Ovary (tissue), 10 donors: ENCODE measurements at places on chromosomes 7 and 10. TPM values are rescaled to one million over a fixed set of nuclear protein-coding genes. Genes with fewer than 3 reads are reported as not detected.

Gene PANK1
- 6.2 TPM for total RNA-seq

Gene NOD1
- 29.3 TPM for total RNA-seq

Gene LRRD1
- not detected for total RNA-seq

Gene AGR2
- total RNA-seq = not detected

Gene GPC2
- 5.5 TPM for total RNA-seq

Gene SPDYE9
- not detected for total RNA-seq

DNA sequence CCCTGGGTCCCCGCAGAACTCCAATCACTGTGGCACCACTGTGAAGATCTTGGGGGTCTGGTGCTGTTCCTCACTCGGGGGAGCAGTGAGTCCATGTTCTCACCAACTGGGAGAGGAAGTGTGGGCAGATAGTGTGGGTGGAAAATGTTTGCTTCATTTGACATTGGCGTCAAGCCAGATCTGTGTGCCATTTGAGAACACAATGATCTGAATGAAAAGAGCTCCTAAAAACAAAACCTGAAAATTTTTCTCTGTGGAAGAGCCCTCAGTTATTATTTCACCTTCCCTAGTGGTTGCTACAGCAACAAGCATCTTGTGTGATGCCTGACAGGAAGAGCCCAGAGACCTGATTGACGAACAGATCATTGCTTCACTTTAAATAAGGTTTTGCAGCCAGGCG is 125.6 kb downstream of the VIPR2 start:
- DNase-seq = no peak

DNA sequence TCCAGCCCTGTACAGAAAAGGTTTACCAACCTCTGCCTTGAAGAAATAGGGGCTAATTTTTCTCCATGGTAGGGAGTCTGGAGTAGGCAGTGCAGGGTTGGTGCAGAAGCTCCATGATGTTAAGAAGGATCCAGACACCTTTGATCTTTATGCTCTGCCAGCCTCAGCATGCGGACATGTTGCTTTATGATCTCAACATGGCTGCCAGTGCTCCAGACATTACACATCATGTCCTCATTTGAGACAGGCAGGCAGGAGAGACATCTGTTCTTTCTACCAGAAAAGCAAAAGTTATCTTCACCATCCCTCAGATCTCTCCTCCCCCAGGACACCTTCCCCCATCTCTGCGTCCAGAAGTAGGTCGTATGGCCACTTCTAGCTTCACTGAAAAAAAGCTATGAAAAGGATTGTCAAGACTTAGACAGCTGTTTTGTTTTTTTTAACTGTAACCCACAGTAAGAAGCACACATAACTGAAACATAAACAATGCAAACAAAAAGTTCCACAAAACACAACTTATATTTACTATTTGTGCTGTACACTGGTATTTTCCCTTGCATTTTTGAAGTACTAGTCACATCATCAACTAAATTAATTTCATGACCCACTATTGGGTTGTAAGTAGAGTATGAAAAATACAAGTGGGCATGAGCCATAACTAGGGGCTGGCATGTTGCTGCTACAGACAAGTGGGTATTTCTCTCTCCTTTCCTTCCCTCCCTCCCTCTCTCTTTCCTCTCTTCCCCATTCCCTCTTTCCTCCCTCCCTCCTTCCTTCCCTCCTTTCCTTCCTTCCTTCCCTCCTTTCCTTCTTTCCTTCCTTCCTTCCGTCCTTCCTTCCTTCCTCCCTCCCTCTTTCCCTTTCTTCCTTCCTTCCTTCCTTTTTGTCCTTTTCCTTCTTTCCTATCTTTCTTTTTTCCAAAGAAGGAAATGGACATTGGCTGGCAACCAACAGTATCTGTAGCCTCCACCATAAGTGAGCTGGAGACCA is 2.6 kb upstream of the RASSF4 start:
- no peak for DNase-seq

DNA sequence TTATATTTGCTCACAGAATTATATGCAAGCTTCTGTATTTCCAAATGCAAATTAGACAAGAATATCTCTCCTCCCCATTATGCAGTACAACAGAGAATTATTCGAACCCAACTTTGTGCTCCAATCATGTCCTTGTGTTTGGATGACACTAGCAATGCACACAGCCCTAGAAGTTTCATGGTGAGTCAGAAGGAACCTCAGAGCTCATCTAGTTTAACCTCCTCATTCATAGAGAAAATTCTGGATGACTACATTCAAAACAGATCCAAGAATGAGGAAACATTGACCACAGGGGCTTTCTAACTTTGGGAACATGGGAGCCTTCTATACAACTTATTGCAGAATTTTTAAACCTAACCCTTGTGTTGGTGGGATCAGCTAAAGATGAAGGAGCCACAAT is 12.8 kb upstream of the ARID5B start:
- no peak for DNase-seq

DNA sequence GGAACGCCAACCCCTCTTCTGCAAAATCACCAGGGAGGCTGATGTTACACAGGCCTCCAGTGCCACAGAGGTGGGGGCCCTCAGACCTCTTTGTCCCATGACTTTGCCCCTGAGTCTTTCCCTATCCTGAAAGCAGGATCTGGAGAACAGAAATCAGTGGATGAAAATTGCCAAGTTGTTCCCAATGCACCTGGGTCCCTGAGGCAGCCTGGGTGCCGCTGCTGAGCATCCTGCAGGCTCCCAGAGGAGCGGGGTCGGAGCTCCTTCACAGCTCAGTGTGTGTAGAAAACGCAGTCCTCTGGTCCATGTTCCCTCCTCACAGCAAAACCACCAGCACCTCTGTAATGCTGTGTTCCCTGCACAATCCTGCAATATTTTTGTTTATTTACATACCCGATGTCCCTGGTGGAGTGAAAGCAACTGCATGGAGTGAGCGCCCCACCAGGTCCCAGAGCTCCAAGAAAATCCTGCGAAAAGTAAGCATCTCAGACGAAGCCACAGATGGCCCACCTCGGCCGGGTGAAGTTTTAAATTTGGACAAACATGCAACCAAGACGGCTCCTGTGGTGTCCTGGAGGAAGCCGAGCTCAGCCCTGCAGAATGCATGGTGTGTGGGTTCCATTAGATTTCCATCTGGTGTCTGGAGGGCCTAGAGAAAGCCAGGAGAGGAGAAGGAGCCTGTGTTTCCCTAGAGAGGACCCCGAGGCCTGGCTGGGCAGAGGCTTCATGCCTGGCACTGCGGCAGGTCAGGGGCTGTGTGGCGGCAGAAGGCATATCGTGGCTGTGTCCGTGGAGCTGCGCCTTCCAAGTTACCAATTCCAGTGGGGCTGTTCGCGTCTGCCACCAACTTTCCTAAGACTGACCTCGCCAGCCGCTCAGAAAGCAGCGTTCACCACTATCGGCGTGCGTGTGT is 235.2 kb downstream of the WDR37 start:
- no peak for DNase-seq

DNA sequence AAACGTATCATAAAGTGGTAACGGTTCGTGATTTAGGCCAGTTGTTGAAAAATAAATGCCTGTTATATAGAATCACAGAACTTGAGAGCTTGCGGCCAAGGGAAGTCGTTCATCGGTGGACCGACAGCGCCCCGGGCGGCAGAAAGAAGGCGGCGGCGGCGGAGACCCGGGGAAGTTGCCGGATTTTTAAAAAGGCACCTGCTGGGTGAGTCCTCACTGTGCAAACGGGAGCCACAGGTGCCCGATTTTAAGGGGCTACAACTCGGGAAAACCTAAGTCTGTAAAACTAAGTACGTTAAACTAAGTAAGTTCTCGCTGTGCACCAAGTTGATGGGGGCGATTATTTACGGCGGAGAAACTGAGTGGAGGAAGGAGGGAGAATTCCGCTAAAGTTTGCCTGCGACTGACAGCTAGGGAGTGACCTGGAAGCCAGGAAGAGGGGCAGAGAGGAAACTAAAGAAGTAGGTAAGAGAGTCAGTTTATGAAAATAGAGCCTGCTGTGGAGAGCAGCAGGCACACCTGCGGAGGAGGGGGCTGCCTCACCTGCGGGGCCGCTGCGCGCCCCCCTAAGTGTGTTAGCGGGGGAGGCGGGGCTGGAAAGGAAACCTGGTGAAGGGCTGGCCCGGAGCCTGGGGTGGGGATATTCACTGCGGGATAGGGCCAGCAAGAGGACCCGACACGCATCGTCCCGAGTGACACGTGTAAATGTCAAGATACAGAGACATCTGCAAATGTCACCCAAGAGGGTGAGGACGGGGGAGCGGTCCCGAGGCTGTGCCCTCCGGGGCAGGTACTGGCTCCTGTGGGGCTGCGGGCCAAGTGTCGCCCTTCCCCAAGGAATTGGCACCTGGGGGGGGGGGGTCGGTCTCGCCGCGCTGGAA is 996 bp downstream of the ADAM12 start:
- peak; percentile 80 for DNase-seq

- no peak for DNase-seq
Observed at GRCh38 chr10:127420138-127420684, 128.9 kb upstream of the NPS start.

- no peak for DNase-seq
Observed at GRCh38 chr10:80474941-80475340, 20.8 kb downstream of the TSPAN14 start.

- no peak for DNase-seq
Observed at GRCh38 chr10:30445711-30446110, 11.7 kb downstream of the MAP3K8 start.

DNA sequence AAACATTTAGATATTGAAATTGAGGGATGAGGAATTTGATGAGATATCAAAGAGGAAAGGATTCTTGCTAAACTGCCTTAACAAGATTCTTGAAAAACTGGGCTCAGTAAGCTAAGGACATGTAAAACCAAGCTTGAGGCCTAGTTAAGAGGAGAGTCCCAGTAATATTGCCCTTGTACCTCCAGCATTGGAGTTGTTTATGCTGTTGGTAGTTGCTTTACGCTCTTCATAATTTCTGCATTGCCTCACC is 156.1 kb upstream of the TRIM24 start:
- DNase-seq = no peak

GRCh38 chr7:116173051-116174028 is 37.0 kb upstream of the TES start:
- no peak for DNase-seq

GRCh38 chr10:118383063-118383689 is 41.1 kb upstream of the FAM204A start:
- DNase-seq = no peak

DNA sequence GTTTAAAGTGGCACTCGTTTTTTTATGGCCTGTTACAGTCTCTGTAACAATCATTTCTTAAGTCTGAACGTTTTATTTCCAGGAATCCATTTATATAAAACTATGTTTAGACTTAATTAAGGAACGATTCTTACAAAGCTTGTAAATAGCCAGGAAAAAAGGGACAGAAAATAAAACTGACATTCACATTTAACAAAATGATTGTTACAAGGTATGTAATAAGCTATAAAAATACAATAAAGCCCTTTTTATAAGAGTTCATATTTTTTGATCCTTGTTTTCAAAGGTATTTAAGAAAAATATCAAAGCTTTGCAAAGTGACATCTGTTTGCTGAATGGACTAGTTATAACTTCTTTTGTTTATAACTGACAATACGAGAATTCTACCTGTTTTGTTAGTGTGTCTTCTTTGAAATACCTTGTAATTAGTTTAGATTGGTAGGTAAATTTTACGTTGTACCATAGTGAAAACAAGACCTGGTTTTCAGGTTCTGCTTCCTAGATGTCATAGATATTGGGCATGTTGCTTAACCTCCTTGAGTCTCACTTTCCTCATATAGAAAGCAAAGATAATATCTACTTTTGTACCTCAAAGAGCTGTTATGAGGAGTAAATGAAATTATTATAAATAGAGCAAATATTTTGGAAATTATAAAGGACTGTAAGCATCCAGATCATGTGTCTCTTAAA is 25.8 kb downstream of the BTRC start:
- no peak for DNase-seq

DNA sequence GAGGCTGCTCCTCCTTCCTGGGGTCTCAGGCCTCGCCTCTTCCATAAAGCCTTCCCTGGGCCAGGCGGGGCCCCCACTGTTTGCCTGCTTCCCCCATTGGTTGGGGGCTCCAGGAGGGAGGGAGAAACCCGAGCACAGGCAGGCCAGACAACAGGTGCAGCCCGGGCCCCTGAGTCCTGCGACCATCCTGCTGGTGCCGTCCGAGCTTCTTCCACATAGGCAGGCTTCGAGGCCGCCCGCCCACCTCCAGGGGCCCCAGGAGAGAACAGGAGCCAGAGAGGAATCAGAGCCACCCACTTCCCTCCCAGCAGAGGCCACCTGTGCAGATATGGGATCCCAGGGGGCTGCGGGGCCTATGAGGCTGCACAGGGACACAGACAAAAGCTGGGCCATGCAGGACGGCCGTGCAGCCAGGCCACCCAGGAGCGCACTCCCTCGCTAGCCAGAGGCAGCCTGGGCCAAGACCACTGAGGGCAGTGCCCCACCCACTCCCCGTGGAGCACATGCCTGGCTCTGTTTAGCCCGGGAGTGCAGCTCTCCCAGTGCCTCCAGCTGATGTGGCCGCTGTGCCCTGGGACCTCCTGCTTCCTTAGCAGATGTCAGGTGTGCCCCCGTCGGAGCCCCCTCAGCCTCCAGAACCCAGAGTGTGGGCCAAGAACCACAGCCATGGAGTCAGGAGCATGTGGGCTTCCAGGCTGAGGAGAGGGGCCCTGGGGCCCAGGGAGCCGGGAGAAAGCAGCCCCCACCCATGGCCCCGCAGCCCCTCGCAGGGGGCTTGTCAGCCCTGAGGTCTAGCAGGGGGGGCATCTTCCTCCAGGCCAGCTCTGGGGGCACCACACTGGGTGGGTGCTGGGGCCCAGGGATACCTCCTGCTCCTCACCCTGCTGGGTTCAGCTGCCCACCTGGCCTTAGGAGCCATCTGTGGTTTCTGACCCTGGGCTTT is 59.9 kb upstream of the INPP5A start:
- no peak for DNase-seq

DNA sequence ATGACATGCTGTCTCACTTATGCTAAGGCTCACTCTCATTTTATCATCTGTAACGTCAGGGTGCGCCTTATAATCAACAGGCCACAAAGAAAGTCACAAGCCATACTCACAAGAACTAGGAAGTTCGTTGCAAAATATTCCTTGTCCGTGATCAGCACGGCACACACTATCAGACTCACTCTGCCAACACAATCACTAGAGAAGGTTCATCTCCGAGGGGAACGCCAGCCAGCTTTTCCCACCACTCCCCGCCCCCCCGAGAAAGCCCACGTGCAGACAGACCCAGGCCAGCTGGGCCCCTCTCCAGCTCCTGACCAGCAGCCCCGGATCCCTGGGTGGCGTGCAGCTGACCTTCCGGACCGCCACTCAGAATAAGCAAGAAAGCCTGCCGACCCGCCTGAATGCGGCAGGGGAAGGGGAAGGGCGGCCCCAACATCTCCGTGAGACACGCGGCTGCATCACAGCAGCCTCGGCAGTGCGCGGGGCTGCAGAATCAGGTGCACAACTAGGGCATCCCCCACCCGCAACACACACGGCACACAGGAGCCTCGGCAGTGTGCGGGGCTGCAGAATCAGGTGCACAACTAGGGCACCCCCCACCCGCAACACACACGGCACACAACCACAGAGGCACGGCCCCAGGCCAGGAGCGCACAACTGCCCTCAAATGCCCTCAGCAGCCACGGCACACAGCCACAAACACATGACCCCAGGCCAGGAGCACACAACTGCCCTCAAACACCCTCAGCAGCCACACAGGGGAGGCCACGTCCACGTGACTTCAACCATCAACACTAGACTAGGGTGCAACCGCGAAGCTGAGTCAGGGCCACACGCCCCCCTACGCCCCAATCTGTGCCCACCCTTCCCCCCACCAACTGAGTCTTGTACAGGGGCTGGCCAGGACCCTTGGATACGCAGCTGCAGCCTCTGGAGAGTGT is 2.5 kb upstream of the GPR146 start:
- DNase-seq = no peak

- no peak for DNase-seq
Observed at GRCh38 chr7:41745451-41745850, 42.6 kb upstream of the INHBA start.

- no peak for DNase-seq
Observed at GRCh38 chr10:129321727-129322126, 145.3 kb upstream of the MGMT start.

- peak; percentile 72 for DNase-seq
Observed at GRCh38 chr7:150368884-150369747, 494 bp downstream of the REPIN1 start.
